ENCODE measurements at places on chromosomes 5 and 9.

DNA sequence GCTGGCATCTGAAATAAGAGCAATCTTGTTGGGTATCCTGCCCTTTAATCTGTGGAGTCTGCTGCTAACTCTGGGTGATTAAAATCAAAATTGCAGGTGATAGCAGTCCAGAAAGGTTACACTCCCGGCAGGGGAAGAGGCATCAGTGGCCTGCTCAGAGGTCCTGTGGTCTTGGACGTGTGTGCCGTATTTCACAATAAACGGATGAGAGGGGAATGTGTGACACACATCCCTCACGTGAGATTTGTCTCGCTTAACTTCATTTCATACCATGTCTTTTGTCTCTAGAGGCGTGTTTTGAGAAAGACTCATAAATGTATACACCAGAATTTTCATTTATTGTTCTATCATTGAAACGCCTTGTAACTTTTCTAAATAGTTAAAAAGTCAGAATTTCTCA lies 36.6 kb downstream of the FAM240B start:
- no peak for DNase-seq

DNA sequence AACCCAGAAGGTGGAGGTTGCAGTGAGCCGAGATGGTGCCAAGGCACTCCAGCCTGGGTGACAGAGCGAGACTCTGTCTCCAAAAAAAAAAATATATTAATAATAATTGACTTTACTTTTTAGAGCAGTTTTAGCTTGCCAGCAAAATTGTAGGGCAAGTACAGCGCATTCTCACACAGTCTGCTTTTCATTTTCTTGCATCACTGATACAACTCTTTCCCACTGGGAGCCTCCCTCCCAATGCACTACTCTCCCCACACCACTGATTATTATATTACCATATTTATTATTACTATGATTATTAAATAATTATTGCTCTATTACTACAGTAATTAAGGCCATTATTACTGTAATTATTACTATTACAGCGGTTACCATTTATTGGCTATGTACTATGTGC lies 212.8 kb downstream of the GNA14 start:
- no peak for DNase-seq

GRCh38 chr9:23581931-23582330 lies 244.1 kb downstream of the ELAVL2 start:
- DNase-seq = no peak

GRCh38 chr9:114169952-114170770 lies 14.8 kb downstream of the COL27A1 start:
- DNase-seq = no peak

DNA sequence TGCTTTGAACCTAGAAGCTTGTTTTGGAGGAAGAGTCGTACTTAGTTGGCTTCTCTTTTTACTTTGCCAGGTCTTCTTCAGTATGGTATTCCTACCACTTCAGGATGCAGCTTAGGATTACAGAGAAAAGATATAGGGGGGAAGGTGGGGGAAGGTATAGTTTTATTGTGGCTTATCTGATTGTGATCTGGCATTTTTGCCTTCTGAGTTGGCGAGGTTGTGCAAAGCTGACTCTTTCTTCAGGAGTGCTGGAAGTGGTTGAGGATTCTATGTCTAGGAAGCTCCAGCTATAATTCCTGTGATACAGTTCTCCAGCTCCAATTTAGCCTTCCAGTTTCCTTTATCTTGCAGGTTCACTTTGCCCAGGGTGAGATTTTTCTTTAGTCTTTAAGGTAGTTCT lies 7.0 kb downstream of the CDC42SE2 start:
- DNase-seq = no peak

- no peak for DNase-seq
Measured at GRCh38 chr5:54387659-54388232, 67.8 kb upstream of the HSPB3 start.
